NCI-H2029 treated with DMSO at 0.1 percent for 48 hours (cell line): ENCODE measurements at places on chromosomes 3 and 15.
A peak's percentile ranks its signal among the peaks of the same experiment; 100 is the strongest.

DNA sequence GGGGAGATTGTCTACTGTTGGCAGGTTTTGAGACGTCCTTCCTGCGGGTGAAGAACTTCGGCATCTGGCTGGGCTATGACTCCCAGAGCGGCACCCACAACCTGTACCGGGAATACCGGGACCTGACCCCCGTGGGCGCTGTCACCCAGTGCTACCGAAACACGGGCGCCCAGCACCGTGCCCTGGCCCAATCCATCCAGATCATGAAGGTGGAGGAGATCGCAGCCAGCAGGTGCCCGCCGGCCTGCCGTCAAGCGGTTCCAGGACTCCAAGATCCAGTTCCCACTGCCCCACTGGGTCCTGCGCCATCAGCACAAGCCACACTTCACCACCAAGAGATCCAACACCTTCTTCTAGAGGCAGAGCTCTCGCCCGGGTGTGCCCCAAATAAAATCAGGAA is 194.9 kb upstream of the EPHA6 start:
- no peak for DNase-seq

- no peak for DNase-seq
Observed at GRCh38 chr15:42010434-42010833, 10.4 kb downstream of the PLA2G4E start.

DNA sequence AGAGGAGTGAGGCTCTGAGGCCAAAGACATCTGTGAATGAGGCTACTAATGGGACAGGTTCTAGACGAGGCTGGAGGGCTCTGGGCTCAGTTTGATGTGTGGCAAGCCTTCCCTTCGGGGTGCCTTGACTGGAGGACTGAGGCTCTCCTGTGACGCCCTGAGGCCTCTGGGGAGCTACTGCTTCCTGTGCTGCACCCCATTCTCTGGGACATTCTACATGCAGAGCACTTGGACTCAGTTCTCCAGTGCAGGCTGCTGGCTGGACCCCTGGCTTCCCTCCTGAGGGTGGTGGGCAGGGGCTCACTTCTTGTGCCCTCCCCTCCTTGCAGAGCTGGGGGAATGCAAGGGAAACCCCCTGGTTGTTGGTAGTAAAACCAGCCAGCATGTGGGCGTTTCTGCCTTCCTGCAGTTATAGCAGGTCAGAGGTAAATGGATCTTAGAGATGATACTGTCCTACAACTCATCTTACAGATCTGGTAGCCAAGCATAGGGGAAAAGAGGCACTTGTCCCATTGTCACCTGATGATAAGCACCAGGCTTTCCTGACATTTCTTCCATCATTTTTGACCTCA is 133.3 kb downstream of the CHDH start:
- no peak for DNase-seq

GRCh38 chr3:14861446-14862302 is 42.9 kb downstream of the FGD5 start:
- DNase-seq = no peak

- DNase-seq = no peak
Observed at GRCh38 chr15:94231723-94232468, 535 bp downstream of the MCTP2 start.

DNA sequence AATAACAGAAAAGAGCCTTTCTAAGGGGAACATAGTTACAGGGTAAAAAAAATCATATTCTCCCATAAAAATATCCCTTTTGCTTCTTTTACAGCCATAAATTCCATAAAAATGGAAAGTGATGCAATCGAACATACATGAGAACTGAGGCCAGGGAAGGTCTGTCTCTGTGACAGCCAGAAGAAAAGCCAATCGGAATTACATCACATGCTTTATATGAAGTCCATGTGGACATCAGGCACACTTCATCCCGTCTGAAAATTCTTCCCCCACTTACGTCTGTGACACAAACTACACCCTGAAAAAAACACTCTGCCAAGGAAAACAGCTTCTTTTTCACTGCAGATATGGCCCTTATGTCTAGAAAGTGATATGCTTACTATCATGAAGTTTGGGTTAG is 323.5 kb downstream of the ERC2 start:
- no peak for DNase-seq

- DNase-seq = no peak
Observed at GRCh38 chr3:152461460-152461859, 192.7 kb downstream of the MBNL1 start.

DNA sequence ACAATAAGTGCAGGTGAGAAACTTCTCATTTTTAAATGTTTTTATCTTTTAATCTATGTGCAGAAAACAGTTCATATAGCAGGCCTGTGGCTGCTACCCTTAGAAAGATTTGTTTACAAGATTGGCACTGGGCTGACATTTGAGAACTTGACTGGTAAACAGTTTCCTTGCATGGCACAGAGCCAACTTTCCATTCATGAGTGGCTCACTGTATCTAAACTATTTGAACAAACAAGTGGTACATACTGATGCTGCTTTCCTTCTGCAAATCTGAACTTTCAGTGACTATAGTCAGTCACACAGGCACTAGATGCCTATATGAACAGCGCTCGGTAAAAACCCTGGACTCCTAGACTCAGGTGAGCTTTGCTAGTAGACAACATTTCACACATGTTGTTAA is 6.3 kb upstream of the GTPBP8 start:
- DNase-seq = peak; percentile 40

DNA sequence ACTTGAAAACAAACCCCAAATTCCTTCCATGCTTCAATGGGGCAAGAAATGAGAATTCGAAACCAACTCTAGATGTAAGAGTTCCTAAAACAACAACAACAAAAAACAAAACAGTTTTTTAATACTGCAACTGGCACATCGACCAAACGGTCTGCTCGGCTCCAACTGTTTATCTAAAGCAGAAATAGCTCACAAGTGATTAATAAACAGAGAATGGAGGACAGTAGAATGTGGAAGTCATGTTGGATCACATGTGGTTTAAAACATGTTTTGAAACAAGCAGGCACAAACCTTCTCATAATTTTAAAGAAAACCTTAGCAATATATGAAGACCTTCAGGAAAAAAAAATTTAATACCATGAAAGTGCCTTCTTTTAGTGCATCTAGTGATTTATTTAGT is 55.1 kb downstream of the SETMAR start:
- no peak for DNase-seq

- no peak for DNase-seq
Observed at GRCh38 chr3:52730681-52731080, 24.8 kb downstream of the SPCS1 start.

DNA sequence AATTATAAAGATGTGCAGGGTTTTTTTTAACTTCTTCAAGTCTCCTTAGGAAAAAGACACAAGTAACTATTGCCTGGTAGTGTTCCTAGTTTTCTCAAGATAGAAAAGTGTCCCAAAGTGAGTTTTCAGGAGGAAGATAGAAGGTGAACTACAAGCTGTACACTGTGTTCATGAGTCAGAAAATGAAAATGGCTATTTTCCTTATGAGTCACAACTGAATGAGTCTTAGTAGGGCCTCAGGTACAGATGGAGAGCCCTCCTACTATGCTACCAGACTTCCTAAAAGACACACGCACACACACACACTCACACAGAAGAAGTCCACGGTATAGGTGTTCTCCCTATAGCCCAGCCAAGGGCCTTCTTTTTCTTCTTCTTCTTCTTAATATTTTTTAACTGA is 3.1 kb downstream of the MYO1E start:
- no peak for DNase-seq

- DNase-seq = no peak
Observed at GRCh38 chr3:16508243-16508578, 5.3 kb downstream of the RFTN1 start.

- DNase-seq = no peak
Observed at GRCh38 chr15:100889385-100890050, 9.9 kb downstream of the ALDH1A3 start.

GRCh38 chr15:85755471-85755870 is 39.3 kb downstream of the KLHL25 start:
- no peak for DNase-seq

- no peak for DNase-seq
Observed at GRCh38 chr3:76310089-76310488, 524.7 kb upstream of the ZNF717 start.

GRCh38 chr3:187369089-187369447 is 883 bp downstream of the RTP4 start:
- no peak for DNase-seq

GRCh38 chr15:94052711-94053110 is 178.7 kb upstream of the MCTP2 start:
- no peak for DNase-seq

GRCh38 chr15:47184908-47185801 is 532.1 kb upstream of the SEMA6D start:
- no peak for DNase-seq

DNA sequence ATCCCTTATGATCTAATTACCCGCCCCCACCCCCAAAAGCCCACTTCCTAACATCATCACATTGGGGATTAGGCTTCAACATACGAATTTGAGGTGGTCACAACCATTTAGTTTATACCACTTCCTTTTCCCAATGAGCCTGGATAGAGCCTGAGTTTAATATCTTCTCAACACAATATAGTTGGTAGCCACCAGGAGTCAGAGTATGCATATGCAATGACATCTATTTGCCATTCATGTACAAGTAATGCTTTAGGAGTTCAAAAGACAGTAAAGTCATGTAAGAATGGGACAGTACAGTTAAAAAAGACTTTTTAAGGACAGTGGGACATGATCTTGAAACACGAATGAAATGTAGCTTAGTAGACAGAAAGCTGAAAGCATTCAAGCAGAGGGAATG is 172.4 kb downstream of the DCLK3 start:
- no peak for DNase-seq

GRCh38 chr3:16897254-16897926 is 12.6 kb downstream of the PLCL2 start:
- peak; percentile 57 for DNase-seq

- DNase-seq = no peak
Observed at GRCh38 chr15:33795070-33795469, 173.2 kb upstream of the CHRM5 start.

- DNase-seq = no peak
Observed at GRCh38 chr3:23785882-23786281, 19.9 kb upstream of the UBE2E1 start.

DNA sequence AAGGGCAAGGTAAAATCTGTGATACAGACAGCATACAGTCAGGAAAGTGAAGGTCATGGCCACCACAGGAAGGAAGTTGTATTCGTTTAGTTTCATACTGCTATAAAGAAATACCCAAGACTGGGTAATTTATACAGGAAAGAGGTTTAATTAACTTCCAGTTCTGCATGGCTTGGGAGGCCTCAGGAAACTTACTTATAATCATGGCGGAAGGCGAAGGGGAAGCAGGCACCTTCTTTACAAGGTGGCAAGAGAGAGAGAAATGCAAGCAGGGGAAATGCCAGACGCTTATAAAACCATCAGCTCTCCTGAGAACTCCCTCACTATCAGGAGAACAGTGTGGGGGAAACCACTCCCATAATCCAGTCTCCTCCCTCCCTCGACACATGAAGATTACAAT is 353.7 kb upstream of the SEMA6D start:
- DNase-seq = no peak

- no peak for DNase-seq
Observed at GRCh38 chr3:43505351-43505750, 116.5 kb downstream of the ANO10 start.

GRCh38 chr3:198071602-198072287 is 111.7 kb downstream of the LMLN start:
- DNase-seq = no peak

GRCh38 chr3:192092388-192093005 is 631.5 kb downstream of the PYDC2 start:
- no peak for DNase-seq

GRCh38 chr15:68078365-68078764 is 24.2 kb downstream of the PIAS1 start:
- no peak for DNase-seq

- DNase-seq = no peak
Observed at GRCh38 chr15:48559285-48559684, 86.2 kb downstream of the FBN1 start.

GRCh38 chr3:64533617-64534317 is 154.0 kb downstream of the ADAMTS9 start:
- DNase-seq = peak; percentile 40

DNA sequence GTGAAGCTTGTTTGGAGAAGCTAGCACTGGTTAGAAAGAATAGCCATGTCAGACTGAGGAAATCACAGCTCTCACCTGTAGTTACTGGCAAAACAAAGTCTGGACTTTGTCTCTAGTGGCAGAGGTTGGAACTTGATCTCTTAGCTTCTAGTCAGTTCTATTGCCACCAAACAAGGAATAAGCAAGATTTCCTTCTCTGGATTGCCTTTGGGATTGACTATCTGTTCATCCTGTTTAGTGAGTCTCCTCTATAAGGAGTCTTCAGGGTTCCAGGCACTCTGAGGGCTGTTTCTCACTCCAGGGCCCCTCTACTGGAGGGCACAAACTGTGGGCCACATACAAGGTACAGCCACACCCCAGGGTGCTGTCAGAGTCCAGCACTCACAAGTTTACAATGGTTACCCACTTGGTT is 426.6 kb upstream of the THBS1 start:
- no peak for DNase-seq

DNA sequence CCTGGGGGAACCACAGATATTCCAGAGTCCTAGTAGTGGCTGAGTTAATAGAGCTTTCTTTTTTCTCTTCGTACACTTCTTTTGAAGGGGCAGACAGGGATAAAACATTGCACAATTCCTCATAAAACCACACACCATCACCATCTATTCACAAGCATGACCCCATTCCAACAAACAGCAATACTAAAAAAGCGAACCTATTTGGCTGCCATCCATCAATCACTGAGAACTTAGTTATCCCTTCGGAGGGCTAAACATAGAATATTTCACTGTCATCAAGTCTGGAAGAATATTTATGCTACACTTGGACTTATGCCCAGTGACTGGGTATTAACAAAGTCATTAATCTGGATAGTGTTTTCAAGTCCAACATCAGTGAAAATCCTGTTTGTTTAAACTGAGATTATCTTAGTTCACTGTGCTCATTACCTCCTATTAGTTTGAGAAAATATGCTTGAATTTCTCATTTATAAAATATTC is 80.3 kb upstream of the PRTG start:
- no peak for DNase-seq

GRCh38 chr3:174126990-174127758 is 729.6 kb downstream of the NLGN1 start:
- DNase-seq = no peak

GRCh38 chr3:87333393-87333892 is 57.1 kb upstream of the POU1F1 start:
- no peak for DNase-seq

- no peak for DNase-seq
Observed at GRCh38 chr15:97992823-97993222, 32.3 kb downstream of the ARRDC4 start.

GRCh38 chr3:53046171-53047170 is 598 bp upstream of the SFMBT1 start:
- no peak for DNase-seq
